Endothelial cell of umbilical vein (primary cell): ENCODE measurements at places on chromosomes 3 and 15. TPM values are rescaled to one million over a fixed set of nuclear protein-coding genes. Genes with fewer than 3 reads are reported as not detected.

The LIPH gene
- not detected in 2 replicates for total RNA-seq

The CLK3 gene
- 69.2 and 75.5 TPM in 2 replicates for total RNA-seq

The NR2F2 gene
- 153 and 182 TPM in 2 replicates for total RNA-seq

The ZNF860 gene
- 0.73 and 1.0 TPM in 2 replicates for total RNA-seq

The CPB1 gene
- not detected in 2 replicates for total RNA-seq

The CLDN1 gene
- 0.27 and 0.32 TPM in 2 replicates for total RNA-seq

The CLDND1 gene
- 93.1 and 101 TPM in 2 replicates for total RNA-seq

The C2CD4A gene
- total RNA-seq: 0.46 and 1.1 TPM in 2 replicates

The SERINC4 gene
- total RNA-seq: 0.12 TPM in 1 of 2 replicates, not detected in the other
